Right cardiac atrium (tissue), 5 donors: ENCODE measurements at places on chromosomes 5 and 9.

- DNase-seq, result no peak
These were observed 14.6 kb upstream of the STRBP start for GRCh38 chr9:123283048-123283408.

GRCh38 chr5:34688015-34688810, 32.1 kb downstream of the RAI14 start:
- no peak for DNase-seq

GRCh38 chr5:138849439-138849838, 25.7 kb downstream of the LRRTM2 start:
- DNase-seq, result no peak

DNA sequence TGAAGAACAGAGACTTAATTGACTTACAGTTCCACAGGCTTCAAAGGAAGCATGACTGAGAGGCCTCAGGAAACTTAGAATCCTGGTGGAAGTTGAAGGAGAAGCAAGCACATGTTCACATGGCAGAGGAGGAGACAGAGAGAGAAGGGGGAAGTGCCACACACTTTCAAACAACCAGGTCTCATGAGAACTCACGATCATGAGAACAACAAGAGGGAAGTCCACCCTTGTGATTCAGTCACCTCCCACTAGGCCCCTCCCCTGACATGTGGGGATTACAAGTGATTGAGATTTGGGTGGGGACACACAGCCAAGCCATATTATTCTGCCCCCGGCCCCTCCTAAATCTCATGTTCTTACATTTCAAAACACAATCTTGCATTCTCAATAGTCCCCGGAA, 19.5 kb downstream of the NR3C1 start:
- no peak for DNase-seq

GRCh38 chr9:91803151-91803940, 146.7 kb downstream of the ROR2 start:
- DNase-seq, result no peak

- peak; percentile 96 for DNase-seq
These were observed 7.7 kb downstream of the FGFR4 start for GRCh38 chr5:177094224-177095087.

- DNase-seq, result peak; percentile 47
These were observed 2.8 kb downstream of the MAMDC2 start for GRCh38 chr9:70046274-70047070.

DNA sequence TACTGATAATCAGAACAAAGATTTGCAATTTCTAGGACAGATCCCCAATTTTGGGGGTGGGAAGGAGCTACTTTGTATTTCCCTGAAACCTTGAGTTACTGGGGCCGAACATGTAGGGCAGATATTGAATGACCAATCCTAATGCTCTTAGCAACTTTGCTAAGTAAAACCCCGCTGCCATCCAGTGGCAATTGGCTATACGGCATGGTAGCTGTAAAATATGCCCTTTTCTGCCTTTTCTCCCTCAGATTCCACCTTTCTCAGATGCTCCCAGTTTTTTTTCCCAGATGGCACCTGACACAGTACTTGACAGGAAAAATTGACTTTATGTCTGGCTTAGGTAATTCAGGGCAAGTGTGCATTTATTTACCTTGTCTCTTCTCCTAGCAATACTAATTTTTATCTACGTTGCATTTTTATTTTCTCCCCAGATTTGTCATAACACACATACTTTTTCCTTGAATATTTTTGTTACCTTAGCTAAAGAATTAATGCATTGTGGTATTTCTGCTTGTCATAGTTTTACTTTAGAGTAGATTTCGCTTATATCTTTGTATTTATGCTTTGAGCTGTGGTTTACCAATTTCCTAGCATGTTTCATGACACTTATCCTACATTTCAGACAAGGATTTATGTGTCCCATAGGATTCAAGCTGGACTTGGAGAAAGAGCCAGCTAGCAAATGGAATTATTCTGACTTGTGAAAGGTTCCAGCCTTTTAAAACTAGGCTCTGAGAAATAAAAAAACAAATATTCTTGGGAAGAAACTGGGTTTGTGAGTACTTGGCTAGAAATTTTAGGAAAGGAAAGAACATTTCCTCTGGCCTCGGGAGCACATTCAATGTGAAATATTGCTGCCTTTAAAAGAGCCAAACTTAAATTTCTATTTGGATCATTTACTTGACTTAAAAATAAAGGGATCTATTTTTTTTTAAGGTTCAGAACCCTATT, 37.4 kb downstream of the PIK3R1 start:
- DNase-seq, result peak; percentile 71

DNA sequence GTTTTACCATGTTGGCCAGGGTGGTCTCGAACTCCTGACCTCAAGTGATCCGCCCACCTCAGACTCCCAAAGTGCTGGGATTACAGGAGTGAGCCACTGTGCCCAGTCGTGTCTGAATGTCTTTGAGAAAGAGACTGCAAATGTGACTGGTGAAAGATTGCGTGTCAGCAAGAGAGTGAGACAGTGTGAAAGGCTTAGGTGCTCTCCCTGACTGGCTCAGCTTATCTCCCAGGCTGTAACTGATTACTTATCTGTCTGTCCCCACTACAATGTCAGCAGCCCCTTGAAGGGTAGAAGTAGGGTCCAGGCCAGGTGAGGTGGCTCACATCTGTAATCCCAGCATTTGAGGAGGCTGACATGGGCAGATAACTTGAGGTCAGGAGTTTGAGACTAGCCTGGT, 3.4 kb upstream of the FGFR4 start:
- DNase-seq, result no peak

DNA sequence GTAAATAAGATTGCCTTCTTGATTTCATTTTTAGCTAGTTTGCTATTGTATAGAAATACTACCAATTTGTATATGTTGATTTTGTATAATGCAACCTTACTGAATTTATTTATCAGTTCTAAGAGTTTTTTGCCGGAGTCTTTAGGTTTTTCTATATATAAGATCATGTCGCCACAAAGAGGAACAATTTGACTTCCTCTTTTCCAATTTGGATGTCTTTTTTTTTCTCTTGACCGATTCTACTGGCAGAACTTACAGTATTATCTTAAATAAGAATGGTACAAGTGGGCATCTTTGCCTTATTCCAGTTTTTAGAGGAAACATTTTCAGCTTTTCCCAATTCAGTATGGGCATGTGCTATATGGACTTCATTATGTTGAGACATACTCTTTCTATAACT, 624.7 kb upstream of the ACO1 start:
- no peak for DNase-seq

DNA sequence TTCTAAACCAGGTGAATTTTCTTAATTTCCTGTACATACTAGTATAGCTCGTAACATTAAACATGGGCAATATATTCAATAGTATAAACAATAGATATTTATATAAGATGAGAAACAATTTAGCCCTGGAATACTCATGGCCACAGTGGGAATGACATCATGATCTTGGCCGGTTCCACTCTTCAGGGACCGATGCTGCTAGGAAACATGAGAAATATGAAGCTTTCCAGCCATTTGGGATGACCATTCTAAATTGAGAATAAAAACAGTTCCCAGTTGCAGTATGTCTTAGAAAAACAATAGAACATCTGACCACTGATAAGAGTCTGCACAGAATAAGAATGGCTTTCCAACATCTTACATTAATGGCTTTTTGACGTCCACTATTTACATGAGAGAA, 33.3 kb upstream of the SLCO6A1 start:
- DNase-seq, result peak; percentile 79

DNA sequence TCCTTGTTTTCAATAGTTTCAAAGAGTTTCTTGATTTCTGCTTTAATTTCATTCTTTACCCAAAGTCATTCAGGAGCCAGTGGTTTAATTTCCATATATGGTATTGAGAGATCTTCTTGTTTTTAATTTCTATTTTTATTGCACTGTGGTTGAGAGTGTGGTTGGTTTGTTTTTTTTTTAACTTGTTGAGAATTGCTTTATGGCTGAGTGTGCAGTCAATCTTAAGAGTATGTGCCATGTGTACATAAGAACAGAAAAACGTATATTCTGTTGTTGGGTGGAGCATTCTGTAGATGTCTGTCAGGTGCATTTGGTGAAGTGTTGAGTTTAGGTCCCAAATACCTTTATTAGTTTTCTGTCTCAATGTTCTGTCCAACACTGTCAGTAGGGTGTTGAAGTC, 26.7 kb upstream of the IPPK start:
- no peak for DNase-seq

- DNase-seq, result no peak
These were observed 80.5 kb downstream of the RFK start for GRCh38 chr9:76313771-76314170.

DNA sequence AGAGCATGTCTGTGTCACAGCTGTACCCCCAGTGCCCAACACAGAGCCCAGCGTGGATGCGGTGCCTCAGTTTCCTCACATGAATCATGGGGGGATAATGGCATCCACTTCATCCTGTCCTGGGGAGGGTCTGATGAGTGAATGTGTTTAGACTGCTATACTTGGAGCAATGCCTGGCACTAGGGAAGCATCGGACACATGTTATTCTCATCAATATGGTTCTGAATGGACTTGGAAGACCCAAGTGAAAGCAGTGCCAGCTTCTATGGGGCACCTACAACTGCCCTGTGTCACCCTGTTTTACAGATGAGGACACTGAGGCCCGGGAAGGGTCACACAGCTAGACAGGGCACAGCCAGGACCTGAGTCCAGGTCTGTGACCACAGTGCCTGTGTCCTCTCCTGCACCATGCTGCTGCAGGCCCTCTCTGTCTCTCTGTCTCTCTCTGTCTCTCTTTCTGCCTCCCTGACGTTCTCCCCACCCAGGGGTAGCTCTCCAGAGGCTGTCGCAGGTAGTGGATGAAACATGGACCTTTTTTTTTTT, 42.3 kb upstream of the NEK6 start:
- no peak for DNase-seq

- no peak for DNase-seq
These were observed 158.8 kb upstream of the SPEF2 start for GRCh38 chr5:35458824-35459207.

DNA sequence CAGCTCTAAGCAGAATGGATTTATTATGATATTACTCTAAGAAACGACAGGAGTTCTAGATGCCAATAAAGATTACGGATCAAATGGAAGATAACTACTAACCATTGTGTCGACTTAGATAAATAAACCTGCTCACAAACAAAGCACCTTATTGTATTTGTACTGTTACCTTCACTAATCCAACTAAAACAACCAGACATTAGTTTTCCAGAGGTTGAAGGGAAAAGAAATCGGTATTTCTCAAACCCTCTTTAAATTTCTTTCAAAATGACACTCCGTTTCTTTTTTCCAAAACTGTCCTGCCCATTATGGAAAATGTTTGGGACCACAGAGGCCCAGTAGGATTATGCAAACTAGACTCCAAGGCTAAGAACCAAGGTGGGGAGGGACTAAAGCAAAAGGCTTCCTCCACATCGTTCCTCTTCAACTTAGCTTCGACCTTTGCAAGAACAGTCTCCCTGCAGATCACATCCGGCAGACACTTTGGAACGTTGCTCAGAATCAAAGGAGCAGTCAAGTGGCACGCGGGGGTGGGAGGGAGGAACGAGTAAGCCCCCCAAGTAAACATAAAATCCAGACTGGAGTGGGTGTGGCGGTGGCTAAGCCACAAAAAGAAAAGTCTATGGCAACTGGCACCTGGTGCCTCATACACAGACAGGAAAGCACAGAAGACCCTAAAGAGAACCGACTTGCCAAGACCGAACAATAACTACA, 2.7 kb downstream of the MLLT3 start:
- no peak for DNase-seq

DNA sequence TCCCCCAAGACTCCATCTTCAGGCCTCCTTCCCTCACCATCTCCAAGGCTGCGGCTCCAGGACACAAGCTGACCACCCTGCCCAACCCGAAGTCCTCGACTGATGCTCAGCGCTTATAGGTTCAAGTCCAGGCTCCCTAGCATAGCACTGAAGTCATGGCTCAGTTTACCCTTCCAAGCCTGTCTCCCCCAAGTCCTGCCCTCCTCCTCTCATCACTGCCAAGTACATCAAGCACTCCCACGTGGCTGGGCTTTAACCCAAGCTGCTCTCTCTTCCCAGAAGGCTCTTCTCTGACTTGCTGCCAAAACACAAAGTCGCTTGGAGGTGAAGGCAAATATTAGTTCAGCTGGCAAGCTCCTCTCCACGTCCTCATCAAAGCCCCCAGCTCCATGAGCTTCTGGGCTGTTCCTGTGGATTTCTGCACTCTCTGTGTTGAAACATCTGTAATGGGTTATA, 22.1 kb upstream of the MARCHF6 start:
- DNase-seq, result peak; percentile 83

DNA sequence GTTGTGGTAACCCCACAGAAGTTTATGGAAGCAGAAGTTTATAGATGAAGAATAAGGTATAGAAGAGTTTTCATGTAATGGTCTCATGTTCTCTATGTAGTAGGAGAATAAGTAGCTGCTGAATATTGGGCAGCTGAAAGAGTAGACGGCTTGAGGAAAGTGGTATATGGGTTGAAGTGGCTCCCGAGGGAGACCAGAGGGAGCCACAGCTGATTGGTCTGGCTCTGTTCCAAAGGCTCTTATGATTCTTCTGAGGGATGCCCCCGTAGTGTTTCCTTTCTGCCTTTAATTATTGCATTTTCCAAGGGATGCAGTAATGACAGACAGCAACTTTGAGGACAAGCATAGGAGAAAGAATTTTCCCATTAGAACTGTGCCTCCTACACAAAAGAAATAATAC, 30.1 kb upstream of the TENT2 start:
- no peak for DNase-seq

DNA sequence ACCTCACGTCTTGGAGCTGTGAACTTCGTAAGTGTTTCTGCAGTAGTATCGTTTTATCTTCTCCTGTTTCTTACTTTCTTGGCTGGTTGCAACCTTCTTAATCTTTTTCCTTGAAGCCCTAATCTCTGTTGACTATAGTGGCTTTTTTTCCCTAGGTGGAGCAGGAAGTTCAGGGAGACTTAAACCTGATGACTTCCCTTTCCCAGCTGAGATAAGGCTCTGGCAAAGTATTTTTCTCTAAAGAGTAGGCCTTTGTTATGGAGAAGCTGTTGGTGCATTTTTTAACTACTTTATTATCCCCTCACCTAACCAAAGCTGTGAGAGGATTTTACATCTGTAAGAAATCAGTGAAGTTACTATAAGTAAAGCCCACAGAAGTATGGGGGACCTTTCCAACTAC, 723.1 kb upstream of the RIOK2 start:
- no peak for DNase-seq

DNA sequence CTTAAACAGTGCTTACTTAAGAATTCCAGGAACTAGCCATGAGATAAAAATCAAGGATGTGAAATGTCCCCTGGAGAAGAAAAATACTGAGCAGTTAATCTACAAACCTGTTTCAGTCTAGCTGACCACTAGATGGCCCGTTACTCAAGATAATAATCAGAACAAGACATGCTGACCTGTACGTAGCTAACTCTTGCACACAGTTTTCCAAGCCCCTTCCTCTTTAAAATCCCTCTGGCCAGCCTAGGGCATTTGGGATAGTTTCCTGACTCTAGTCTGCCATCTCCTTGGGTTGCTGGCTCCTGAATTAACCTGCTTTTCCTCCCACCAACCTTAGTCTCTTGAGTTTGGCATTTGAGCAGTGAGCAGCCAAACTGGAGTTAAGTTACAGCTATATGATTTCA, 59.2 kb upstream of the TRAF1 start:
- DNase-seq, result no peak

GRCh38 chr9:79660615-79661014, 88.8 kb downstream of the TLE4 start:
- no peak for DNase-seq

GRCh38 chr9:76036762-76037161, 146.3 kb downstream of the PCSK5 start:
- DNase-seq, result no peak
